ENCODE measurements at places on chromosomes 5 and 9.

- no peak for DNase-seq
These were observed 1443.0 kb upstream of the CDH6 start for GRCh38 chr5:29750453-29750852.

DNA sequence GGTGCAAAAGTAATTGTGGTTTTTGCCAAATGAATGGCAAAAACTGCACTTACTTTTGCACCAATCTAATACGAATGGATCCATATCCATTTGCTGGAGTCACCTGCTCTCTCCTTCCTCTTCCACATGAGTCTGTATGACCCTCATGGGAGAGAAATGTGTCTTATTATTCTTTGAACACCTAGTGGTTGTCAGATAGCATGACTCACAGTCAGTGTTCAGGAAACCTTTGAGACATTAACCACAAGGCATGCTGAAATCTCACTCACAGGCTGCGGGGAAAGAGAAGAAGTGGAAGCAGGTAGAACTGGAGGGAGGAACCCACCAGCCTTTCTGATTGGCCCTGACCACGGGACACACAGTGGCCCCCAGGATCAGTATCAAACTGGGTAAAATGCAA lies 222.8 kb upstream of the KLF4 start:
- DNase-seq, result peak; percentile 93

- DNase-seq, result peak; percentile 8
These were observed 377.8 kb downstream of the CHSY3 start for GRCh38 chr5:130282049-130282448.

GRCh38 chr5:83767409-83767992 lies 46.8 kb upstream of the HAPLN1 start:
- peak; percentile 27 for DNase-seq

DNA sequence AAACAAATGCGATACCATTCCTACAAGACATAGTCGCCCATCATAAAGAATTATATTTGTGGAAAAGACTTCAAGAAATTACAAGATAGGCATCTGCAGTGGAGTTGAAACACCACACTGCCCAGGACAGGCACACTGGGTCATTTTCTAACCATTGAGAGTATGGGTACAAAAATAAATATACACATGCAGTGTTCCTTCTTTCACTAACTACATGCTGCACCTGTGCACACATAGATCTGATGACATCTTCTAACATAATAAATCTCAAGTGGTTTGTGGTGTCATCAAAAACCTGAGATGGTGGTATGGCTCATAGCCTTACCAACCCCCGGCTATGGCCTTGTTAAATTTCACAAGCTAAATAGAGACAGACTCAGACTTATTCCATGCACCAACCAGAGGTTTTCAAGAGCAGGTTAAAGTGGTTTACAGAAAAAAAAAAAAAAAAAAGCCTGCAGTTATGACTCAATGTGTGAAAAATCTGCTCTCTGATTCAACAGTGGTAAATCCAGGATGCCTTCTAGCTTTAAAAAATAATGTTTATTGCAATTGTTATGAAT lies 12.4 kb upstream of the NFIB start:
- peak; percentile 63 for DNase-seq

DNA sequence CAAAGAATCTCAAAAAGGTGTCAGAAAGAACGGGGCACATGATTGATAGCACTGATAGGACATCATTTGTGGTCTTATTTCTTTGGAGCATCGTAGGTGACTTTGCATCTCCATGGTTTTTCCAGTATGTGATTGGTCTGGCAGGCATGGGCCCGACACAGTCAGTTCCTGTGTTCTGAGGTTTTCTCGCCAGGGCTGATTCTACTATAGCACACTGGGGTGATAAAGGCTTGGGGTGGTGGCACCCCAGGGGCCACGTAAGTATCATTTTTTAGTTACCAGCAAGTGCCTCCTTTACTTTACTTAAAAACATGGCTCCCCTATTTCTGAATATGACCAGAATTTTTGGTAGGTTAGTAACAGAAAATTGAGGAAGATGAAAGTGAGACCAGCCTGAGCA lies 202.7 kb downstream of the RFK start:
- DNase-seq, result no peak

DNA sequence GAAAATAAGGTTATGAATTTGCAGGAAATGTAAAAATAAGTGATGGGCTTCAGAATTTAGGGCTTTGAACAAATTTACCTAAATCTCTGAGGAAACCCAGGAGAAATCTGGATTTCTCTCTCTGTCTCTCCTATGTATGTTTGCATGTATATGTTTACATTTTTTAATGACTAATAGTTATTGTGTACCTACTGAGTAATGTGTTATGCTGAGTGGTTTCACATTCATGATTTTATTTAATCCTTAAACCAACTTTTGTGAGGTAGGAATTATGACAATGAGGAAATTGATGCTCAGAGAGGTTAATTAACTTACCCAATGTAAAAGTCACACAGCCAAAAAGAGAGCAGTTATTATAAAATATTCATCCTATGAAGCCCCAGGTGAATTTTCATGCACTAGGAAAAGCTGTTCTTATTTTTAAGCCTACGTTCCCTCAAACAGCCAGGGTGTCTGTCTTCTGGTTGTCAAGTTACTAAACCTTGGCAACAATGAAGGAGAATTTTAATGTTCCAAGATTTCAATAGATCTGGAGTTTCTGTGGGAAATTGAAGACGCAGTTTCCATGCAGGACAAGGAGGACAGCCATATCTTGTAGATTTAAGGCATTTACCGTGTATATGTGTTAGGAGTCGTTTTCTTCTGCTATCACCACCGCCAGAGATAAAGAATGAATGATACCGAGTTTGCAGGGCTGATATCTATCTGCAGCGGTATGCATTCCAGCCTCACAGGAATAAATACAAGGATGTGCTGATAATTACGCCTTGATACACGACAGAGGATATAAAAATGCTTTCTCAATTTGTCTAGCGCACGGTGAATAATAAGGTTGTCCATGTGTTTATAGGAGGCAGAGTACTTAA lies 484.8 kb downstream of the ZSWIM6 start:
- DNase-seq, result no peak

DNA sequence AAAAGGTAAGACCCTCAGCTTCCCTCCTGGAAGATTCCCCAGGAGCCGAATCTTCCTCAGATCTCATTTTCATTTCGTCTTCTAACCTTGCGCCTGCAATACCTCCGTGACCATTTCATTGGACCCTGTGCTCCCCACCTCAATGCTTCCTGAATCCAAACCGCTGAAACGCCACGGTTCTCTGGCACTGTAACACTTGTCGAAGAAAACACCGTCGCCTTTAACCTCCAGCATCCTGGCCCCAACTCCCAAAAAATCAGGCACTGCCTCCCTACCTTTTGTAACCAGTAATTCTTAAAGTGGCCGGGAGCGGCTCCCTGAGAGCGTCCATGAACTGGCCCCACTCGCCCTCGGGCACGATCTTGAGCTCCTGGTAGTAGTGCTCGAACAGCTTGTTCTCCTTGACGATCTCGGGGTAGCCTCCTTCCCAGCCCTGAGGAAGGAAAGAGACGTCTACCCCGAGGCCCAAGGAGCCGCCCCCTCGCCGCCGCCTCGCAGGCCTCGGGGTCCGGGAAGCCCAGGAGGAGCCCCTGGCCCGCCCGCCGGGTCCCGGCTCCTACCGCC lies 438 bp downstream of the NSUN2 start:
- DNase-seq, result peak; percentile 49

DNA sequence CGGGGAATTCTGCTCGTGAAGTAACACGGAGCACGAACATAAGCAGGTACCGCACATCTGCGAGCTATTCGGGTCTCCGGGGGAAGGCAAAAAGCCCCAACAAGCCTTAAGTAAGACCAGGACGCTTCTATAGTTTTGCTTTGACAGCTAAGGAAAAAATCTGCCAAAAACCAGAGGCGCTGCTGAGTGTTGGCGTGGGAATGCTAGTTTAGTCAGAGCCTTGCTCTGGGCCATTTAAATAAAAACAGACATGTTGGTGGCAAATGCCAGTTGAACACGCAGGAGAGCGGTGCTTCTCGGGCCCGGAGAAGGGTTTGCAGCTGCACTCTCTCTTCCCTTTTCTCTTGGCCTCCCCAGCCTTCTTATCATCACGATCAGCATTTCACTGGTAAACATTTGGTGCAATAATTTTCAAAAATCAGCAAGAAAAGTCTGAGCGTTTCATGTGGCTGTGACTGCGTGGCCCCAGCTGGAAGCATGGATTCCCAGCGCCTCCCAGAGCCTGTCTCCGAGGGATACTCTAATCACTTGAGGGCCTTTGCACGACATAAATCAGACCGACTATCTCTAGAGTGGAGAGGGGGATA lies 6.4 kb upstream of the NOTCH1 start:
- DNase-seq, result peak; percentile 67

DNA sequence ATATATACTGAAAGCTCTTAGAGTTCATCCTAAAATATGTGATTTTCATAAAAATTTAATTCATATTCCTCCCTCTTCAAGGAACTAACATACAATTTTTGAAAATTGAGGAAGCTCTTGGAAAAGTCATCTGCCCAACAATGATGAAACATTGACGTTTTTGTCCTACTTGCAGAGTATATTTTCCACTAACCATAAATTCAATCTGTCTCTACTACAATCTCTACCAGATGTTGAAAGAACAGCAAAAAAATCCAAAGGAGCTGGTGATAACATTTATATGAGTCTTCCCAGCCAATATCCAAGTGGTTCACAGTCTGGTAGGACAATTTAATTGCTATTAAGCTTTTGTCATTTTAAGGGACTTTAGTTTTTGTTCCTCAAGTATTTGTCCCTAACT lies 81.1 kb upstream of the NR3C1 start:
- DNase-seq, result no peak

DNA sequence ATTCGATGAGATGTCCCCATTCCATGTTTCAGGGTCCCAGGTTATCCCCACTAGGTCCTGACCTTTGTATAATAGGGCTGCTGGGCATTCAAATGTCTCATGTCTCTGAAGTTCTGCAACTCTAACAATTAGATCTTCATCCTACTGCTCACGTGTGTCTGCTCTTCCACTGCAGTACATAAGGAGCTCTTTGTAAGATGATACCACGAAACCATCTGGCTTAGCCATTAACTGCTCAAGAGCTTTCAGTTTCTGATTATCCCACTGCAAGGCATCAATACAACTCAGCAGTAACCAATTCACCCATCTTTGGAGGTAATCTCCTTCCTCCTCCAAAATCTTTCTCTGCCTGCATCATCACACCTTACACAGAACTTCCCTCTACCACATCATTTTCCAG lies 49.9 kb upstream of the PPP2CA start:
- no peak for DNase-seq

- no peak for DNase-seq
These were observed 432.1 kb upstream of the BRINP1 start for GRCh38 chr9:119801311-119801710.

DNA sequence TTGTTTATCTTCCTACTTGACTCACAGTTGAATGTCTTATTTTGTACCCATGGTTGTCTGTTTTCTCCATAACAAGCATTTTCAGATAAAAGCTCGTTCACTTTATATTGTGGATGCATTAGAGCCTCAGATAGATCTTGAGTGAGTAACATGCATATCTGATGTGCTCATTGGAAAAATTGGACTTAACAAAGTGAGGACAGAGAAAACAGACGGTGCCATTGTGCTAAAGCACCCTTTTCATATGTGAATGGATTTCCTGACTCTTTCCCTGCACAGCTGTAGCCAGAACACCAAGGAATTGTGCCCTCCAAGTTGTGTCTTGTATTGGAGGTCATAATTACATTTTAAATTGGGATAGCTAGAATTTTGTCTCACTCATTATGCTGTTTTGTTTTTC lies 325.8 kb upstream of the MEF2C start:
- DNase-seq, result no peak

- no peak for DNase-seq
These were observed 90.1 kb upstream of the SPOCK1 start for GRCh38 chr5:137589185-137589584.

DNA sequence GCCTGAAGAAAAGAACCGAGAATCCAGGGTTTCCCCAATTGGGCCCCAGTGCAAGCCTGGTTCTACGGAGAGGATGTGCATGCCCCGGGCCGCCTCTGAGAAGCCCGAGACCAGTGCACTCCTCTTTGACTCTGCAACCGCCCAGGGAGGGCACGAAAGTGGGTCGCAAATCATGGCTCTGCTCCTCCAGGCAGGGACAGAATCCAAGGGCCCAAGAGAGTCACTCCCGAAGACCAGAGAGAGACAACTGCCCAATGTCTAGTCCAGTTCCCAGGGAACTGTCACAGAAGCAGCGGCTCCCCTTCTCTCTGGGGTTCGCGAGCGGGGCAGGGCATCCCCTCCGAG lies 107.8 kb downstream of the PSD2 start:
- DNase-seq, result no peak

DNA sequence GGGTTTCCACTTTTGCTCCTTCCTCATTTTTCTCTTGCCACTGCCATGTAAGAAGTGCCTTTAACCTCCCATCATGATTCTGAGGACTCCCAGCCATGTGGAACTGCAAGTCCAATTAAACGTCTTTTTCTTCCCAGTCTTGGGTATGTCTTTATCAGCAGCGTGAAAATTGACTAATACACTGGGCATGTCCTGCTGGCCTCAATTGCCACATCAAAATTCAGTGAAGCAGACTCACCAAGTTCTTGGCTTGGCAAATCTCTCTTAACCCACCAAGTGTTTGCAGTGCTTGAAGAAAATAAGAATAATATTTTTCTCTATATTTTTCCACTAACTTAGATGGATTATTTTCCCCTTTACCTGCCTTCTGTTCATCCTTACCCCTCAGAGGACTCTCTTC lies 212.0 kb downstream of the BRINP1 start:
- no peak for DNase-seq
